ENCODE measurements at places on chromosomes 1 and 21.

DNA sequence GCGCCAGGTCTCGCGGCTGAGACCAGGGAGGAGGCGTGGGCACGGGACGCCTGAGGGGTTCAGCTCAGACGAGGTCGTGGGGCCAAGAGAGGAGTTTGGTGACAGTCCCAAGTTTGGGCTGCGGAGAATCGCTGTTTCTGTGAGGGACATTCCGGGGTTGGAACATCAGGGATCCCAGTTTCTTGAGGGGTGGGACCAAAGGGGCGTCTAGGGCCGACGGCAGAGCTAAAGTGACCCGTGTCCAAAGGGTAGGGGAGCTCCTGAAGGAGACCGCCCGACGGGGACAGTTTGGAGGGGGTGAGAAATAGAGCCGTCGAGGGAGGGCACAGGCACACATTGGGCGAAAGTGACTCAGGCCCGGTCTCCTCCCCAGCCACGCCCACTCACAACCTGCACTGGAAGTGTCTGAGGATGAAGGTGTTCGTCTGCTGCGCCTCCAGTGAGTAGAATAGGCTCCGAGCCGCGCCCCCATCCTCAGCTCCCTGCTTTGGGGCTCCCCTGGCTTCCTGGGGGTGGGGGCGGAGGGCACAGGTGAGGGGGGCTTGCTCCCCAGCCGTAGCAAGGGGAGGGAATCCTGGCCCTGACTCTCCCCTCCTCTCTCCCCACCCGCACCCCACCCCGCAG lies 7.0 kb downstream of the EFNA3 start:
- DNase-seq: peak; percentile 77

DNA sequence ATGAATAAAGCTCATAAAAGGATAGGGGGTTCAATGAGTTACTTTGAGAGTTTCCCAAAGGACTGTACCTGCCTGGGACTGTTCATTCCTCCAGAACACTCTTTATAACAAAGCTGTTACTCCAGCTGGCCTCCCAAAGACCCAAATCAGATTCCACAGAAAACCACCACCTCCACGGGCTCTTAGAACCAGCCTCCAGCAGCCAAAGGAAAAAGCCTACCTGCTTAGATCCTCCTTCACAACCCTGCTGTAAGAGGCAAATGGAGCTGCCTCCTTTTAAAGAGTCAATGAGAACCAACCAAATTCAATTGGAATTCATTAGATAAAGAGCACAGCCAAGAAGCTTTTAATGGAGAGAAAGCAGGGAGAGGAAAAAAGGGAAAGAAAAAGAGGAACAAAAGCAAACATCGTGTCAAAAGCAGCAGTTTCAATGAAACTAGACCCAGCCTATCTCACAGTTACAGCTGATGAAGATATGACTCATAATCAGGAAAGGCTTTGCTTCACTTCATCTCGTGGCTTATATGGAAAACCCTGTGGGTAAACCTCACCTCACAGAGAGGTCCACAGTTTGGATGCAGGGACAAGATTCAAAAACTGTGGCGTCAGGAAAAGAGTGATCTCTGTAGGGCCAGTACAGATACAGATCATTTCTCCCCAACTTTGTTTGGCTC lies 27.8 kb upstream of the FMO4 start:
- DNase-seq: no peak

DNA sequence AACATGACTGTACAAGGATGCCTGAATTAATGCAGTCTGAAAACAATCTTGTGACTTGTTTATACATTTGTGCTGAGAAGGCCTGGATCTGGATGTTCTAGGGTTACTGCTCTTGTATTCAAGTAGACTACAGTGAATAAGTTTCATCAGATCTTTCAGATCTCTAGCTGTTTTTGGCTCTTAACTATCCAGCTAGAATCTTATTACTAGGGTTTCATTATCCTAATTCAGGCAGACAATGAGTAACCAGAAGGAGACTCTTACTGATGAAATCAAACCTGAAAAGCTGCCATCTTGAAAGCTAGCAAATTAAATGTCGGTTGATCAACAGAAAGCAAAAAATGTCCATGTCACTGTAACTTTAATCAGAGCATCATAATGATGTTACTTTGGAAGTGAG lies 112.5 kb upstream of the KCNK2 start:
- DNase-seq: no peak

DNA sequence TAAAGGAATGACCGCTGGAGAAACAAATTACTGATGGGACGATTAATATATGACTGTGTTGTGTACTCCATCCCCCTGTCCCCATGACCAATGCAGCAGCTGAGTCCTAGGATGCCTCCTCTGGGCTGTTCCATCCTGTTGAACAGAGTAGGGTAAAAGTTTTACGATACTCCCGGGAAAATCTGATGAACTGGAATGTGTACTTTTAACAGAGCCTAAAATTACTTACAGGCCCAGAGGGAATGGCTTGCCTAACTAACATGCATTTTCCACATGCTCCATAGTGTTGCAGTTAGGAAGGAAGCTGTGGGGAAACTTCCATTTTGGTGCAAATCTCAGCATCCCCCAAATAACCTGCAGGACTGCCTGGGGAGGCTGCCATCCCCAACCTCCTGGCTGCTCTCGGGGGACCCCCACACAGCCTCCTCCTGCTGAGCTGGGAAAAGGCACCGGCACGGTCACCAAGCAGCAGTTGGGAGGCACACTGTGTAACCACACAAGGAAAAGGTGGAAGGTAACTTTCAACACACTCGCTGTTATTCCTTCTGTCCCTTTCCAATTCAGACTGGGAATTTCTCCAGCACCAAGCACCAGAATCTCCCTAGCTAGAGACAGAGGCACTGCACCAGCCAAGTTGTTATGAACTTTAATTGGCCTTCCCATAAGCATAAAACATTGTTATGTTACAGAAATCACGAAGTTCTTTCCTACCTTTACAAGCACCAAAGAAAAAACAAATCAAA lies 97.2 kb downstream of the BCAR3 start:
- no peak for DNase-seq

GRCh38 chr1:53606197-53606596 lies 132.8 kb downstream of the GLIS1 start:
- no peak for DNase-seq

GRCh38 chr1:246198115-246198816 lies 308.8 kb downstream of the SMYD3 start:
- DNase-seq: no peak

- DNase-seq: no peak
Measured at GRCh38 chr1:231487019-231487418, 41.5 kb upstream of the TSNAX start.

GRCh38 chr21:44067011-44067839 lies 40.0 kb upstream of the PWP2 start:
- DNase-seq: no peak

GRCh38 chr1:32362474-32363313 lies at the start of the genes FAM229A and TSSK3:
Gene FAM229A, minus strand, starts transcription at chr1:32362485. Its CDS starts 394 bp downstream, at chr1:32362091.
Gene TSSK3, plus strand, starts transcription at chr1:32362539. Its CDS starts 163 bp downstream, at chr1:32362702.
- DNase-seq: no peak

- DNase-seq: no peak
Measured at GRCh38 chr1:21663248-21663950, 5.8 kb downstream of the RAP1GAP start.

GRCh38 chr21:45867671-45868081 lies 113.9 kb upstream of the COL6A1 start:
- no peak for DNase-seq

- peak; percentile 75 for DNase-seq
Measured at GRCh38 chr1:23809751-23810171, 9.2 kb upstream of the GALE start.

GRCh38 chr1:78834201-78834741 lies 172.3 kb downstream of the ADGRL4 start:
- no peak for DNase-seq

GRCh38 chr1:201769966-201770365 lies 59.0 kb upstream of the IPO9 start:
- DNase-seq: no peak

GRCh38 chr1:31699341-31699891 lies 4.4 kb downstream of the COL16A1 start:
- no peak for DNase-seq

GRCh38 chr21:17295997-17296396 lies 216.8 kb upstream of the CXADR start:
- DNase-seq: no peak

GRCh38 chr1:238664139-238664538 lies 722.2 kb upstream of the CHRM3 start:
- DNase-seq: no peak

GRCh38 chr1:6330410-6330911 lies 63.1 kb downstream of the ACOT7 start:
- DNase-seq: no peak

DNA sequence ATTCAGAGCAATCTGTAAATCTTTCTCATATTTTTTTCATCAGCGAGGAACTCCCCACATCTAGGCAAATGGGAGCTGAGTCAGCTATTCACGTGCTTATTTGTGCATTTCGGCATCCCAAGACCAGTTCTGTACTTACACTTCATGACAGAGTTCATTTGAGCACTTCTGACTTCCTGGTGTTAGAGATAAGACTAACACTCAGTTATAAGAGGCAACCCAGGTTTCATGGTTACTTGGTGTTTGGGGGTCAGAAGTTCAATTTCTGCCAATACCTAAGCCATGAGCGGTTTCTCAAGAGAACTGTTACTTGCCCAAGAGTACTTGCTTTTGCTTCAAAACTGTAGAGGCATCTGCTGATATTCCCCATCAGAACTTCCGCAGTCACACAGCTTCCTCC lies 24.1 kb upstream of the DESI2 start:
- no peak for DNase-seq

GRCh38 chr1:168437821-168438220 lies 106.0 kb downstream of the XCL2 start:
- DNase-seq: no peak
